ENCODE measurements at places on chromosomes 2 and 18. TPM values are rescaled to one million over a fixed set of nuclear protein-coding genes. Genes with fewer than 3 reads are reported as not detected.

DNA sequence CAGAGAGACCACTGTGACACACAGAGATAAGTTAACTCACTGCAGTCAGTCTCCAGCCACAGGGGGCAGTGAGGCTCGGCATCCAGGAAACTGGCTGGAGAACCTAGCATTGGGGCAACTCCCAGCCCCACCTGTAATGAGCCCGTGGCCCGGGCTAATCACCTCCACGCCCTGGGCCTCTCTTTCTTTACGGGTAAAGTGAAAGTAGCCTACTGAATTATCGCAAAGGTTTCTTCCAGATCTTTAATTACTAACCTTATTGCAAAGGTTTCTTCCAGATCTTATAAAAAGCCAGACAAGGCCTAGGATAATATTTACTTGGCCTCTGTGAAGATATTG, 45.7 kb upstream of the ACAA2 start:
- DNase-seq: no peak

DNA sequence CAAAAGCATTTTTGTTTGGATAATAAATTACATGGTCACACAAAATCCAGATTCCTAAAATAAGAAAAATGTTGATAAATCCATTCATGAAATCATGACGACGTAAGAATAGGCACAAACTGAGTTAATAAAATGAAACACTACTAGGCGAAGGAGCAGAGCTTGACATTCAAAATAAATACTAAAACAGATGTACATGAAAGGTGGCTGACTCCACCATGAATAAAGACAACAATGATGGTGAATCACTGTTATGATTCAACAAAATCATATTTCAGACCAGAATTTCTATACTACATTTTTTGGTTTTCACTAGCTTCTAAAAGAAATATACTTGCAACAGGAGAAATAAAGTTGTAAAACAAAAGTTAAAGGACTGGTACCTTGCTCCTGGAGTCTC, 122.0 kb upstream of the RNU4ATAC start:
- no peak for DNase-seq

The TMEM37 gene
- total RNA-seq: 0.77 TPM

The TDRD15 gene
- 0.10 TPM for total RNA-seq

The MREG gene
- total RNA-seq: 1.8 TPM

Measured in chondrocyte (in vitro differentiated cells).